ENCODE measurements at places on chromosomes 12 and 14.

- DNase-seq, result no peak
Observed at GRCh38 chr12:117594481-117594880, 233.1 kb upstream of the NOS1 start.

DNA sequence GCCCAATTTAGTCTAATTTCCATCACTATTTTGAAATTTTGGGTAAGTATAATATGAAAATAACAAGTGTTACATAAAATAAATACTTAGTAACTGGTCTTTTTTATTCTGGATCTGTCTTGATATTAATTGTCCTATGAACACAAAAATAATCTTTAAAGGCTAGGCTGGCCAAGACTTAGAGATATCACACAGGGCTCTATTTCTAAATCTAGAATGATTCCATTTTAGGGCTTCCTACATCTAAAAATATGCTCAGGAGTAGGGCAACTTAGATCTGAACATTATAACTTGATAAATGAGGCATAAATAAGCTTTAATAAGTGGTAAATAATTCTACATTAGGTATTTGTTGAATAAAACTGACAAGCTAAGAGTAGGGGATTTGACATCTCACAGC lies 23.1 kb upstream of the SNAPC1 start:
- no peak for DNase-seq

- no peak for DNase-seq
Observed at GRCh38 chr12:45279931-45280830, 64.3 kb downstream of the ANO6 start.

- DNase-seq, result peak; percentile 82
Observed at GRCh38 chr12:88035271-88035906, 6.2 kb upstream of the C12orf50 start.

GRCh38 chr12:132925597-132926414 lies 30.3 kb downstream of the ZNF605 start:
- DNase-seq, result no peak

- peak; percentile 55 for DNase-seq
Observed at GRCh38 chr14:22427771-22428231, 161.2 kb downstream of the DAD1 start.

- peak; percentile 70 for DNase-seq
Observed at GRCh38 chr12:8692573-8692972, 5.2 kb upstream of the RIMKLB start.

DNA sequence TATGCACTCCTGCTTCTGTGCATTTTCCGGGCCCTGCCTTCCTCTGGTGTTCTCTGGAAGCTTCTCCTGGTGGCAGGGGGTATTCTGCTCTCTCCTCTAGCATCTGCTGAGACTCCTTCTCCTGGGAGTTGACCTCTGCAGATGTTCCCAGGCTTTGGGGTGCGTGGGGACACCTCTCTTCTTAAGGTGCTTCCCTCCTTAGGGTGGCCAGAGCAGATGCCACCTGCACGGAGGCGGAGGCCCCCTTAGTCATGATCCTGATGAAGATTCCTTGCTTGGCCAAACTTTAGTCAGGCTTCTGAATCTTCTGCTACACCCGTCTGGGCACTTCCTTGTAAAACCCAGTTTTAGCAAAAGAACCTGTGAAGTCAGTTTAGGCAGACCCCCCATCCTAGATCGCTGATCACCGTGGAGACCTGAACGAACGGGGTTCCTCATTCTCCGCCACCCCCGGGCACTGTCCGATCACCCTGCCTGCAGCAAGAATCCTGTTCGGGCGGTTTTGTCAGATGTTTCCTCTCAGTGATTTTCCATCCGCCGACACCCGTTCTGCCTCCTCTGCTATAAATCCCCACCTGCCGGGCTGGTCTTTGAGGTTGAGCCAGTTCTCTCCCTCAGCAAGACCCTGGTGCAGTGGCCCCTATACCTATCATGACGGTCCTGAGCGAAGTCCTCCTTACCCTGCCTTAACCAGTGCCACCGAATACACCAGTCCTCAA lies 111.9 kb downstream of the CALM1 start:
- no peak for DNase-seq

DNA sequence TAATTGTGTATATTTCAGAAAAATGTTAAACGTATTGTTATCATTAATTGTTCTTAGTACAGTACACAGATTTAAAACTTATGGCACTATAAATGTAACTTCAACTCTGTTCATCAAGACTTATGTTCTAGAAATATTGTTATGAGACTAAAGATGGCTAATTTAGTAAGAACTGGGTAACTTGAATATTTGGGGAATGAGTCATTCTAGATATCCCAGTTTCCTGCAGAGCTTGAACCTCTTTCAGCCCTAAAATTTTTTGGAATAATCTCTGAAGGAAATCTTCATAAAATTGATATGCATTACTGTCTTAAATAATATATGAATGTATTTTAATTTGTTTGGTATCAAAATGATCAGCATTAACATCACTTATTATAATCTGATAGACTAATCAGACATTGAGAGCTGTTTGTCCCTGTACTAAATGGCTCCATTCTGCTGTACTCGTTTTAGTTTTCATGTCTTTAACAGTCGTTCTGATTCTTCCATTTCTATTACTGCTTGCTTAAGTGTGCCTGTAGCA lies 87.1 kb downstream of the VEZT start:
- DNase-seq, result peak; percentile 66

DNA sequence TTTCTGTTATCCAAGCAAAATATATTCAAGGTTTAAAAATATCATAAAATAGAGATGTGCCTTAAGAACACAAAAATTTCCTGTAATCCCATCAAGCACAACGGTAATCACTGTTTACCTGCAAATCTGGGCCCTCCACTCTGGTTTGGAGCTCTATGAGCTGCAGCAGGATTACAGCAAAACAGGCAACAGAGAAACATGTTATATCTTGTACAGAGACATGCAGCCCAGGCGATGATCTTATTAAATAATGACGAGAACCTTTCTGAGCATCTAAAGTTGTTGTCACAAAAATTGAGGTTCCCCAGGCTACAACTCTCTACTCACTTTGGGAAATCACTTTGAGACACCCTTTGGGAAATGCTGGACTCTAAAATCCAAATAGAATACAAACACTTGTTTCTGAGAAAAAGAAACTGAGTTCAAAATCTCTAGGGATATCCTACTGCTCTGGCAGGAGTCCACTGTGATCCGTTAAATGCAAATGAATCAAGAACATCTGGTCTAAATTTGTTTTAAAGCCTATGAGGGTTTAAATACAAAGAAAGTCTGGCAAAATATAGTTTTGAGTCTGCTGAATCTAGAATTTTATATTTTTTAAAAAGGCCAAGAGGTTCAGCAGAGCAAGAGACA lies 36.3 kb downstream of the STON2 start:
- peak; percentile 15 for DNase-seq

DNA sequence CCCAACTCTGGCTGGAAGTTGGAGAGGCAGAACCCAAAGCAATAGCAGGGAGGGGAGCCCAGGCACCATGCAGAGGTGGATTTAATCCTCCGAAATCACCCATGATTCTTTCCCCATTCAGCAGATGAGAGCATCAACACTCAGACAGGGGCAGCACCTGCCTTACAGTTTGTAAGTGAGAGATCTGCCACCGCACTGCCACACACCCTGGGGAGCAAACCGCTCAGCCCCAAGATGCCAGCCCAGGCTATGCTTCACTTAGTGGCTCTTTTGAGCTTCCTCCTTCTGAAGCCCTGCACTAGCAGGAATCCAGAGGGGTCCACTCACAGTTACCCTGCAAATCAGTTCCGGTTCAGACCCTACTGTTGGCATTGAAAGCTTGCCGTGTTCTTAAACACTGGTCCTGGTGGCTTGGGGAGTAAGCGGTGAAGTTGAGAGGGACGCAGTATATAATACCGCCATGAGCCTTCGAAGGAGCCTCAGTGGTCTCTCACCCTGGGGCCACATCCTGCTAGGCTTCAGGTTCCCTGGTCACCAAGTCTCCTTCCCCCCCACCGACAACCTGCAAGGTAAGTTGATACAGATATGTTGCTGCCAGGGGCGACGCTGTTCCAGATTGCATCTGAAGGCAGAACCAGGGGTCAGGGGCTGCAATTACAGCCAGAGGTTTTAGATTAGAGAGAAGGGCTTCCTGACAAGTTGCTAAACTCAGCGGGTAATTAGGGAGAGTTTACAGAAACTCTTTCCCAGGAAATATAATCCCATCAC lies 72.0 kb upstream of the CCND2 start:
- DNase-seq, result no peak

DNA sequence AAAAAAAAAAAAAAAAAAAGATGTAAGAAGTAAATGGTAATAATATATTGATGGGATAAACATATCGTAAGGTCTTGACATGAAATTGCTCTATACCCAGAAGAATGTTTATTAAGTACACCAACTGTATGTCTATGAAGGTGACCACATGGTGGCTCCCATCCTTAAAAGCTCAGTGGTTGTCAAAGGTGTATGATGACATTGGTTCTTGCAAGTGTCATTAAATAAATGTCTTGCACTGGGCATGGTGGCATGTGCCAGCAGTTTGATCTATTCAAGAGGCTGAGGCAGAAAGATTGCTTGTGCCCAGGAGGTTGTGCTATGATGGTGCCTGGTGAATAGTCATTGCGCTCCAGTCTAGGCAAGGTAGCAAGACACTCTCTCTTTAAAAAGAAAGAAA lies 10.4 kb downstream of the CCT2 start:
- no peak for DNase-seq

DNA sequence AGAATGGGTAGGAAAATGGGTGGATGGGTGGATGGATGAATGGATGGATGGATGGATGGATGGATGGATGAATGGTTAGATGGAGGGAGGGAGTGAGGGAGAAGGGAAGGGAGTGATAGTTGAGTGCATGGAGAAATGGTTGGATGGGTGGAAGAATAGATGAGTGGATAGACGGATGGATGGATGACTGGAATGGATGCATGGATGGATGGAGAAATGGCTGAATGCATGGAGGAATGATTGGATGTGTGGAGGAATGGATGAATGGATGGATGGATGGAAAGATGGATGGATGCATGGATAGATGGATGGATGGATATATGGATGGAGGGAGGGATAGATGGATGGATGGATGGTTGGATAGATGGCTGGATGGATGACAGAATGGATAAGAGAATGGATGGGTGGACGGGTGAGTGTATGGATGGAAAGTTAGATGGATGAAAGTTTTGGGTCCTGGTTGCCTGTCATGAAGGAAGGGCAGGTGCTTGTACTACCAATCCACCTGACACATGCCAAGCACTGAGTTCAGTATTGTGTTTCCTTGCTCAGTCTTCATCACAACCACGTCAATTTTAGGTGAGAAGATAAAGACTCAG lies 286.5 kb upstream of the RTL1 start:
- DNase-seq, result no peak

DNA sequence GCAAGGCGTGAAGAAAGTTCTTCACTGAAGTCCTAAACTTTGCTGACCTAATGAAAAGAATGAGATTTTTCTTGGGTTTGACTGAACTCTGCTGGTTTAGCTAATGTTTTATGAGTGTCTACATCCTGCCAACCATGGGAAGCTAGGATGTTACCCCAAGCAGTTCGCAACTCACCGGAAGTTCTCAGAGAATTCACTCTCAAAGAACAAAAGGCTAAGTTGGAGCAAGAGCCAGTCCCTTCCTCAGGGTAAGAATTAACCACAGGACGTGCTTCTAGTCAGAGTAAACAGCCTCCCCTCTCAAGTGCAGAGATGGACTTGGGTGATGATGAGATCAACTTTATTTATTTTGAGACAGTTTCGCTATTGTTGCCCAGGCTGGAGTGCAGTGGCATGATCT lies 37.3 kb downstream of the TCHP start:
- DNase-seq, result no peak

GRCh38 chr12:116598311-116599284 lies 39.4 kb downstream of the MAP1LC3B2 start:
- peak; percentile 32 for DNase-seq

DNA sequence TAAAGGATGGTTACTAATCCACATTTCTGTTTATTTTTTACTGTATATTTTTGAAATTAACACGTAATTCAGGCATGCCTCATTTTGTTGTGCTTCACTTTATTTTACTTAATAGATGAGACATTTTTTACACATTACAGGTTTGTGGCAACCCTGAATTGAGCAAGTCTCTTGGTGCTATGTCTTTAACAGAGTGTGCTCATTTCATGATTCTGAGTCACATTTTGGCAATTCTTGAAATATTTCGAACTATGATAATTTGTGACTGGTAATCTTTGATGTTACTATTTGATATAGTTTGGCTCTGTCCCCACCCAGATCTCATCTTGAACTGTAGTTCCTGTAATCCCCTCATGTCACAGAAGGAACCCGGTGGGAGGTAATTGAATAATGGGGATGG lies 1120.5 kb upstream of the FLRT2 start:
- DNase-seq, result peak; percentile 52

DNA sequence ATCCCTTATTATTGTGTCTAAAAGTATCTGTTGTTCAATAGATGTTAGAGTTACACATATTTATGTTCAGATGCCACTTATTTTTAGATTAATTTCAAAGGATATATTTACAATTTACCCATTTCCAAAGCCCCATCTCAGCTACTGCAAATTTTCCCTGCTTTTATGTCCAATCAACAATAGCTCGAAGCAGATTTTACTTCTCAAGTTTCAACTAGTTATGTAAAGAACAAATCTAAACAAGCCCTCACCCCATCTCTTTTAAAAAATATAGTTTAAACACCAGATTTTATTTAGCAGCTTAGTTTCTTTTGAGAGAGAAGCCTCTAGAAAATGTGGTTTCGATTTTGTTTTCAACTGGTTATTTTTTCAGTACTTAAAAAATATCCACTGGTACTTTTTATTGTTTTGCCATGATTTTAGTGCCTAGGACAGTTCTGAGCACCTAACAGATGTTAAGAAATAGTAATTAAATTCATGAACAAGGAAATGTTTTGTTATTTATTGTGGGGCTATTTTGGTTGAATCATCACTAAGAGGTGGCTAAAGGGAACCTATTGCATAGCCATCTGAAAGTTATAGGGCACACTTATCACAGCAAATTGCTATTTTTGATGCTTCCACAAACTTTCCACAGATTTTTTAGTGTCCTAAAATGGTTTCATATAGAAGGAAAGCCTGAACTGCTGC lies 96.2 kb upstream of the BMP4 start:
- DNase-seq, result no peak

DNA sequence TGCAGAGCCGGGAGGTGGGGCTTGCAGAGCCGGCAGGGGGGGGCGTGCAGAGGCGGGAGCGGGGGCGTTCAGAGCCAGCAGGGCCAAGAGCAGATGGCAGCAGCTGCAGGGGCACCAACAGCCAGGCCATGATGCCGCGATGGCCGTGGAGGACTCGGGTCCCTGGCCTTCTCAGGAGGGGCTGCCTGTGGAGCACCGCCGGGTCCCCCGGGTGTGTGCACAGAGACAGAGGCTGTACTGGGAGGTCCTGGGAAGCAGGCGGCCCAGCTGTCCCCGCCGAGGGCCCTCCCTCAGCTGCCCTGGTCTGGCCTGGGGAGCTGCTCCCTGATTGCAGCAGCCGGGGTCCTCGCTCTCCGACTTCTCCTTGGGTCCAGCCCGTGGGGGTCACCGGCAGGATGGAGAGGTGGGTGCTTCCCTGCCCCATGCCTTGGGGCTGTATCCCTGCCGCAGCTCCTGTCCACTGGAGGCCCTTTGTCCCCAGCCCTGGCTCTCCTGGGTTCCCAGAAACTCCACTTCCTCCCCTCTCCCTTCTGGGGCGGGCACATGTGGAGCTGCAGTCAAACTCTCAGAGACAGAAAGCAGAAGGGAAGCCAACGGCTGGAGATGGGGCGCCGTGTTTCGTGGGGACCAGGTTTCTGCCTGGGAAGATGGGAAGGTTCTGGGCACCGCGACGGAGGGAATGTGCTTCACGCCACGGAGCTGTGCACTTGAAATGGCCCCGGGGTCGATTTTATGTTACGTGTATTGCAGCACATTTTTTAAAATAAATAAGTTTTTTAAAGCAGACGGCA lies 75.8 kb upstream of the GALNT9 start:
- no peak for DNase-seq

GRCh38 chr12:101803978-101804377 lies 26.8 kb downstream of the GNPTAB start:
- no peak for DNase-seq

GRCh38 chr14:90554341-90554740 lies 157.5 kb downstream of the CALM1 start:
- DNase-seq, result no peak

Data from fibroblast of skin of right biceps (primary cell).